OCI-M1 (cell line): ENCODE measurements at places on chromosomes 7 and 10.

- DNase-seq: no peak
These were observed 521.0 kb downstream of the PARD3 start for GRCh38 chr10:34294137-34294536.

DNA sequence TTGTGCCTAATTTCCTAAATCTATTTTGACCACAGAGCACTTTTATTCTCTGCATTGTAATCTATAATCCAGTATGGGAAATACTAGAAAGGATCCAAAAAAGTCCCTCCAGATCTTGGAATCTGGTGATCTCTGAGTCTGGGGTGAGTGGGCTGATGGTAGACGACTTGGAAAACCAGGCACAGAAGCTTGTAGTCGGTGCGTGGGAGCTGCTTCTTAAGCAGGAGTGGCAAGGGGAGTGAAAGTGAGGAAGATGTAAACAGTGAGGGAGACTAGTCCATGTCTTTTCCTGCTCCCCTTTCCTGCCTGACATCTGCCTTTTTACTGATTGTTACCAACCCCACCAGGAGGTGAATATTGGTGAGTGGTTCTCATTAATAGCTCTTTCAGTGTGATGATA is 6.8 kb downstream of the AUTS2 start:
- no peak for DNase-seq

- DNase-seq: no peak
These were observed 23.8 kb upstream of the STARD3NL start for GRCh38 chr7:38154278-38154677.

DNA sequence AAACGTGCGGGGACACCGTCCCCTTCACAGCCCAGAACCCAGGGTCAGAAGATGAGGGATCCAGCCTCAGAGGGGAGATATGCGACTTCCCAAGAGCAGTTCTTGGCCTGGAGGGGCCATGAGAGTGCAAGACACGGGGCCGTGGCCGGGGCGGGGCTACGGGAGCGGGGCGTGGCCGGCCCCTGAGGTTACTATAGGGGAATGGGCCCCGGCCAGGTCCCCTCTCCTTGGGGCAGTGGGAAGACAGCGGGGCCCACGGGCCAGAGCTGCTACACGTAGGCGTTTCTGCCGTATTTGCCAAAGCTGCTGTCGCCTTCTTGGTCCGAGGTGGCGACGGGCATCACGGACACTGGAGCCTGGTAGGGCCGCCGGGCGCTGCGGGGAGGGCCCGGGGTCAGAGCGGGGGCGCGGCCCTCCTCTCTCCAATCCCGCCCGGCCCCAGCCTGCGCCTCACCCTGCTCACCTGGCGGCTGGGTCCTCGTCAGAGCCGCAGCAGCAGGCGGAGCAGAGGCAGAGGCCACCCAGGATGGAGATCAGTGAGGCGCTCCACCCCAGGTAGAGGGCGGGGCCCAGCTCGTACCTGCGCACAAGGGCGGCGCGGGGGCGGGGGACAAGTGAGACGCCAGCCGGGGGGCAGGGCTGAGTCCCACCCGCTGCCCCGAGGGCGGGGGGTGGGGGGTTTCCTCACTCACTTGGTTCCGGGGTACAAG is 5.3 kb downstream of the CLDN15 start:
- no peak for DNase-seq

- DNase-seq: no peak
These were observed 1425.1 kb upstream of the LRRTM3 start for GRCh38 chr10:65500716-65501115.

- DNase-seq: no peak
These were observed 121.3 kb downstream of the MBL2 start for GRCh38 chr10:52651293-52651692.

DNA sequence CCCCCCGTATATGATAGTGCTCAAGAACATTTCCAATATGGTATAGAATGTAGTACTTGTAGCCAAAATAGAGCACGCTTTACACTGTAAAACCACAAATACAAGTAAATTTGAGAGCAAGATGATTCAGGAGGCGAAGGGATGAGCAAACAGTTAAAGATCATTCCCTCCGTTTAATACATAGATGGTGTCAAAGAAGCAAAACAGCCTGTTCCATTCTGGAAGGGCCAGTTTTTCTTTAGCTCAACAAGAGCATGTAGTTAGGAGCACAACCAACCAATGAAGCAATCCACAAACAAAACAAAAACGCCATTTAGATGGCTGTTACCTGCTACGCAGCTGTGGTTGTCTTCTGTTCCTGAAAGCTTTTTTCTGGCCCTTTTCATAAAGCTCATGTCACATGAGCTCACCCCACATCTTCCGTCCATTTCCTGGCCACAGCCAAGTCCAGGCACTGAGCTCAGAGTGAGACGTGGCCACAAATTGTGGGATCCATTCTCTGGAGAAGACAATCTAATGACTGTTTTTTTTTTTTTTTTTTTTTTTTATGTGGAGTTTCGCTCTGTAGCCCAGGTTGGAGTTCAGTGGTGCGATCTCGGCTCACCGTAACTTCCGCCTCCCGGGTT is 185.6 kb downstream of the FANK1 start:
- DNase-seq: no peak

- DNase-seq: peak; percentile 38
These were observed 75.4 kb downstream of the HDAC9 start for GRCh38 chr7:18570890-18571478.

- DNase-seq: peak; percentile 13
These were observed 44.4 kb upstream of the SP4 start for GRCh38 chr7:21383227-21384220.

GRCh38 chr7:156118248-156118645 is 306.0 kb upstream of the SHH start:
- no peak for DNase-seq

- DNase-seq: no peak
These were observed 82.5 kb downstream of the COBL start for GRCh38 chr7:51234139-51234538.

GRCh38 chr10:123548770-123549169 is 117.4 kb upstream of the GPR26 start:
- no peak for DNase-seq

- DNase-seq: no peak
These were observed 4.4 kb downstream of the BMPER start for GRCh38 chr7:33909755-33910154.

GRCh38 chr10:90389876-90390275 is 468.0 kb downstream of the HTR7 start:
- DNase-seq: peak; percentile 65

DNA sequence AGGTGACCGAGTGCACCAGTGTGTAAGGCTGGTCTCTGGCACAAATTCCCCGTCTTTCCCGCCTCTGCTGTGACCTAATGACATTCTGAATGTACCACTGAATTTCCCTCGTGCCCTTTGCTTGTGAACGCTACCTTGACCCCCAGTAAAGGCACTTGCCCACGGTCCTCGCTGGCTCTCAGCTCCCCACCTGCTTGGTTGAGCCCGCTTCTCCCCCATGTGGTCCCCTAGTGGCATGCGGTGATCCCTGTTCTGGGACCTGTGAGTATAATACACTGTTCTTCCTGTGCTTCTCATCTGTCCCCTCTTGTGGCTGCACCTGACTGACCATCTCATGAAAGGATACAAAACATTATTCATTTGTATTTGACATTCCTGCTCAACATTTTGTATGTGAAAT is 495.7 kb downstream of the INHBA start:
- DNase-seq: no peak

DNA sequence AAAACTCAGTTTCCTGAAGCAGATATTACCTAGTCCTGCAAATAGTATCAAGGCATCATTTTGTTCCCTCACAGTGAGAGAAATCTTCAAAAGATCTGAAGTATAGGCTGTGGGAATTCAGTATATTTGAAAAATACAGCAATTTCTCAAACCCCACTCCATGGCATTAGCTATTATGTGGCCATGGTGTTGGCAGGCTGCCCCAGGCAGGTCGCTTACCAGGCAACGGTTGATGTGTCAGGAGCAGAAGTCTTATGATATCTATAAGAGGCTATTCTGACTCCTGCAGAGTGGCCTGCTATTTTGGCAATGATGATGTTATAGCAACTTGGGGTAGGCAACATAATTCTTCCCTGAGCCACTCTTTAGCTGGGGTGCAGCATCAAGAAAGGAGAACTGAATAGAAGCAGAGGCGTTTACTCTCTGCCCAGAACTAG is 187.9 kb downstream of the PLXDC2 start:
- DNase-seq: peak; percentile 34

- peak; percentile 58 for DNase-seq
These were observed 14.4 kb upstream of the AHCYL2 start for GRCh38 chr7:129210256-129210988.

GRCh38 chr10:89582022-89582421 is 46.6 kb upstream of the SLC16A12 start:
- DNase-seq: no peak

GRCh38 chr7:12788171-12788570 is 100.7 kb downstream of the ARL4A start:
- no peak for DNase-seq

DNA sequence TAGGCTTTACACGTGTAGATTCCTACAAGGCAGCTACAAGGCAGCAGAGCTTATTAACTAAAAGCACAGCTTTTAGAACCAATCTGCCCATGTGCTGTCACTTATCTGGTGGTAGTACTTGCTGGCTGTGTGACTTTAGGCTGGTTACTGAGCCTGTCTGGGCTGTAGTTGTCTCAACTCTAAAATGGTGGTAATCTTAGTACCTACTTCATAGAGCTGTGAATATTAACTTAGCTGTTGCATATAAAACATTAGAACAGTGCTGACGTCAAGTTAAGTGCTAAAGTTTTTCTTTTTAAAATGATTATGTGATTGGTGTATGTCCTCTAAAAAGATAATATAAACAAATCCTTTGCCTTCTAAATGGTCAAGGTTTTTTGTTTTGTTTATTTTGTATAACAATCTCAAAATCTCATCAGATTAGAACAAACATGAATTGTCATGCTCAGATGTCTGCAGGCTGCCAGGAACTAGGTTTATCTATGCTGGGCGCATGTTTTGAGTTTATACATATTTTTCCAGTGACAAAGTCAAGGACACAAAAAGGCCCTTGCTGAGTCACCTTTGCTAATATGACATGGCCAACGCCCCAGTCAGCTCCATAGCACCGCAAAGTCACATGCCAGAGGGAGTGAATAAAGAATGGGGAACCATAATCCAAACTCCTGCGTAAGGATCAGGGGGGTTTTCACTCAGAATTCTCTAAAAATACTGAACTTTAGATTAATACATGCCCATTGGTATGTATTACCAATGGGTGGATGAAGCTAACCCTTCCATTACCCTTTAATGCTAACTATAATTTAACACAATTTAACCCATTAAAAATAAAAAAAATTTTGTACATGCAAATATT is 39.8 kb upstream of the ARL4A start:
- DNase-seq: peak; percentile 78

- DNase-seq: no peak
These were observed 85.1 kb downstream of the LRRC4 start for GRCh38 chr7:127946111-127946510.

GRCh38 chr10:124534231-124534798 is 72.7 kb downstream of the LHPP start:
- DNase-seq: no peak

DNA sequence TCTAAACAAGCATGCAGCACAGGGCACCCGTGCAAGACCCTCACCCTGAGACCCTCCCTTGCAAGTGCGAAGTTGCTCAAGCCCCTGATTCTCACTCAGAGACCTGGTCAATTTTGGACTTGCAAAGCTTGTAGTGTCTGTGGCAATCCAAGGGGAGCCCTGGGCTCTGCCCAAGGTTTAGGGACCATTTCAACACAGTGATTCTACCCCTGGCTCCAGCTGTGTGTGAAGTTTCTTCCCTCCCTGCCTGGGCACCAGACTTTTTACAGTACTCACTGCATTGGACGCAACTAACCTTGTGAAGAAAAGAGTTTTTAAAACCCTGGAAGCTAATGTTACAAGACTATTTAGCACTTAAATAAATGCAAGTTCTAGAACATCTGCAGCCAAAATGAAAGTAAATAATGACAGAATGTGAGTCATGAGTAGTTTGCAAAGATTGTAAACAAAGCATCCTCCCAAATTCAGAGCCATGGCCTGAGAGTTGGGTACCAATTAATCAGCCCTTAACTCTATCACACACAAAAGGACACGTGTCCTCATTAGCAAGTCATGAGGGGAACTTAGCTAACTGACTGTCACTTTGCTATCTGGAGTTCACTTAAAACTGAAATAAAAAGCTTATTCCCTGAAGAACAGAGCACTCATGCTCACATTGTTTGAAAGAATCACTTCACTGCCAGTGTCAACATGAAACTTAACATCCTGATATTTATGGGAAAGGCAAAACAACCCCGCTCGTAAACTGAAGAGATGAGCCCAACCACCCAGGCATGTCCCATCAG is 48.1 kb downstream of the RGS10 start:
- DNase-seq: peak; percentile 26

GRCh38 chr7:131293018-131293417 is 34.7 kb upstream of the MKLN1 start:
- DNase-seq: no peak

- no peak for DNase-seq
These were observed 588 bp downstream of the GLI3 start for GRCh38 chr7:42236266-42236975.

GRCh38 chr10:121601458-121601857 is 3.2 kb upstream of the FGFR2 start:
- no peak for DNase-seq

- peak; percentile 91 for DNase-seq
These were observed at the start of gene ZNF22 for GRCh38 chr10:45000752-45001380. Gene ZNF22, plus strand, starts transcription at chr10:45000923. Its CDS starts 2,446 bp downstream, at chr10:45003369.

DNA sequence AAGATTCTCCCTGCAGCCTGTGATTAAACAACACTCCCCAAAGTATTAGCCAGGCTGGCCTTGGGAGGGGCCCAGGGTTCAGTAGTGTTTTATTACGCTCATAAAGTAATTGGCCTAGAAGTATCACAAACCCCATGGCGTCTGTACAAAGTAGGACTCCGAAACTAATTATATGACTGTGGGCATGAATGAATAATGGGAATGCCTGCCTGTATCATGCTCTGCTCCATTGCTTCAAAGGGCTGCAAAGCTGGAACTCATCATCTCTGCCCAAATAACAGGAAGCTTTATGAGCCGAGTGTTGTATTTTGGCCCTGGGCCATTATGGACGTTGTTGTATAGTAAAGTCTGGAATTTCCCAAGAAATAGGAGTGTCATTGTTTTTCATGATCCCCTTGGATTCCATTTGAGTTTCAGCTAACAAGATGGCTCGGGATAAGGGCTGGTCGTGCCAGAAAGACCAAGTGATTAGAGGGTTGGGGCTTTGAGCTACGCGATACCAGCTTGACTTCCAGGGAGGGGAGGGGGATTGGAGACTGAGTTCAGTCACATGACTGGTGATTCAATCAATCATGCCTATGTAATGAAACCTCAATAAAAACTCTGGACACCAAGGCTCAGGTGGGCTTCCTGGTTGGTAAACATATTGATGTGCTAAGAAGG is 65.3 kb upstream of the NPTX2 start:
- no peak for DNase-seq

DNA sequence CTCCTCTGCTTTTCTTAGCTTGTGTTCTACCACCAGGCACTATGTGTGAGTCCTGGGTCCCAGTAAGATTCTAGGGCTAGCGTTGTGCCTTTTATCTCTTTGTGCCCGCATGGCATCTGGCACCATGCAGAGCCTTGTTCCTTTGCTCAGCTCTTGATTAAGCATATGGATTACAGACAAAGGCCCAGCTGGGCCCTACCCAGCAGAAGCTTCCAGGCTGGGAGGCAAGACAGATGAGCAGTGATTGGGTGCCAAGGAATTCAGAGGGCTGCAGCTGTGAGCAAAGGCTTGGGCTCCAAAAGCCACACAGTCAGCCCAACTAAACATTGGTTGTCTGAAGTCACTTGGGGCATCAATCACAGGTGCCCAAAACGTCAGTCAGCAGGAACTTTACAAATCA is 2.0 kb downstream of the ACSM6 start:
- no peak for DNase-seq
